Body of pancreas (tissue), 4 donors: ENCODE measurements at places on chromosomes 1 and 21. TPM values are rescaled to one million over a fixed set of nuclear protein-coding genes. Genes with fewer than 3 reads are reported as not detected.
A peak's percentile ranks its signal among the peaks of the same experiment; 100 is the strongest.

SPTA1 gene
- total RNA-seq = not detected

OVAAL gene
- not detected for total RNA-seq

MIER1 gene
- total RNA-seq = 14.2 TPM

THEM5 gene
- total RNA-seq = not detected

GRCh38 chr1:58412071-58412580 lies 134.4 kb downstream of the OMA1 start:
- no peak overlapping the region for H3K4me3 ChIP-seq
- no peaks in the 10 kb centered on the region for H3K4me1 ChIP-seq
- no peaks in the 10 kb centered on the region for H3K36me3 ChIP-seq
- H3K27me3 ChIP-seq = no peaks in the 10 kb centered on the region
- no peak overlapping the region for H3K27ac ChIP-seq

DNA sequence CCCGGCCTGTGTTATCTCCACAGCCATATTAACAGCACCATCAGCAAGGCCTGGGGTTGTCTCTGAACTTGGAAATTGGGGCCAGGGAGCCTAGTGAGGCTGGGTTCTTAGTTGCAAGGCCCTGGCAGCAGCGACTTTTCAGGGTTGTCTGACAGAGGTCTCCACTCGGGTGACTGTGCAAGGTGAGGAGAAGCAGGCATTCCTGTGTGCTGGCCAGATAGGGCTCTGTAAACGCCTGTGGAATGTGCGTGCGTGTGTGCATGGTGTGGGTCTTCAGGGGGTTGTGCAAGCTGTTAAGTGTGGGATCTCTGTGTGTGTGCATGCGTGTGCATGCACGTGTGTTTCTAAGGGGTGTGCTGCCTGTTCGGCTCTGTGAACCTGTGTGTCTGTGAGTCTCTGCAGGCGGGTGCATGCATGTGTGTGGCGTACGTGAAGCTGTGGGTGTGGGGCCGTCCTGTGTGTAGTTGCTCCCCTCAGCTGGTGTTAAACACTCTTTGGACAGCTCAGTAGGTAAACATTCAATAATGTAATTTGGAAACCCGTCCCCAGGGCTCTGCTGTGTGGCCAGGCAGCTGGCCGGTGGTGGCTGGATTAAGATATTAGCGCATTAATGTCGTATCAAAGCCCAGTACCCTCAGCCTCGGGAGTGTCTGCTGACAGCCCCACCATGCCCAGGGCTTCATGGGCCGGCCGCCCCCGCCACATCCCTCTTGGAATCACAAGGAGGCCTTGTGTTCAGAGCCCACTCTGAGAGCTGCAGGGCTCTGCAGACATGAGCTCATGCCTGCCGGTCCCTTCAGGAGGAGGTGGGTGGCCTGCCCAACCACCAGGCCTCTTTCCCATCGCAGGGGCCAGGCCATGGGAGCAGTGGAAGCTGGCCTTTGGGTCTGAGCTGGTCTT lies 189.9 kb downstream of the FOXD2 start:
- no peak overlapping the region for H3K27ac ChIP-seq
- H3K27me3 ChIP-seq = no peaks in the 10 kb centered on the region
- no peak for DNase-seq
- H3K4me1 ChIP-seq = no peaks in the 10 kb centered on the region

GRCh38 chr1:12518931-12519692 lies 98.9 kb downstream of the DHRS3 start:
- DNase-seq = peak; percentile 25
- no peak overlapping the region for H3K4me3 ChIP-seq
- no peaks in the 10 kb centered on the region for H3K36me3 ChIP-seq
